DMS 273 treated with DMSO at 0.1 percent for 48 hours (cell line): ENCODE measurements at places on chromosomes 5 and 9.

DNA sequence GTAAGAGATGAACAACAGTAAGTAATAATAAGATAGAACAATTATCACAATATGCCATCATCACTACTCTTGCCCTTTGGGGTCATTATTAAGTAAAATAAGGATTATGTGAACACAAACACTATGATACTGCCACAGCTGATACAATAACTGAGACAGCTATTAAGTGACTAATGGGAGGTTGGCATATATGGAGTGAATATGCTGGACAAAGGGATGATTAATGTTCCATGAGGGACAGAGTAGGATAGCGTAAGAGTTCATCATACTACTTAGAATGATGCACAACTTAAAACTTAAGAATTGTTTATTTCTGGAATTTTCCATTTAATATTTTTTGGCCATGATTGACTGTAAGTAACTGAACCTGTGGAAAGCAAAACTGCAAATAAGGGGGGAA is 16.6 kb downstream of the POU5F2 start:
- no peak for DNase-seq

GRCh38 chr5:53035868-53036381 is 46.8 kb downstream of the ITGA2 start:
- DNase-seq = no peak

GRCh38 chr9:77663754-77664153 is 15.6 kb upstream of the GNA14 start:
- DNase-seq = no peak

DNA sequence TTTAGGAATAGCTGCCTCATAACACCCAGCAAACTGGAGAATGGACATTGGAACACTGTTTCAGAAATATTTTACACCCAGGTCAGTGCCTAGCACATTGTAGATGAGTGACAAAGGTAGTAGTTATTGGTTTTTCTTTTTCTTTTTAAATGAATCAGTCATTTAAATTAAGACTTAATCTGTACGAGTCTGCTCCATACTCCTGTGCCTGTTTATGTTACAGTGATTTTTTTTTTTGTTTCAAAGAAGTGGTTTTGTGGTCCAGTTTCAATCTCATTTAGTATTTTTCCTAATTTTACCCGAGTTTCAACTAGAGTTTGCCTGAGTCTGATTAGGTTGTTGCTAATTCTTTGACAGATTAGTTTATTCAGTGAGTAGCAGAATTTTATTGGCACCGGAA is 16.2 kb downstream of the LMNB1 start:
- DNase-seq = no peak

- DNase-seq = no peak
Measured at GRCh38 chr9:119707228-119707845, 338.1 kb upstream of the BRINP1 start.

DNA sequence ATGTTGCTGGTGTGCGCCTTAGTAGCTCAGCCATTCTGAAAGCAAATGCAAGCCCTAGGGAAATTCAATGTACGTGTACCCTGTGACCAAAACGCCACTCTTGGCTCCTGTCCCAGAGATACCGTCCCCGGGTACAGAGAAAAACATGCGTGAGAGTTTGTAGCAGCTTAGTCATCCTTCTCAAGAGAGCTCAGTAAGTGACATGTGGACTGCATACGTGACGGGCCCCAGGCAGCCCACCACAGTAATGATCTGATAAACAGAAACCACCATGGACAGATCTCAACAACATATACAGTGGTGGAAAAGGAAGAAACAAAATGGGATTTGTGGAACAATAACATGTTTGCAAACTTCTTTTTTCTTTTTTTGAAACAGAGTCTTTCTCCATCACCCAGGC is 45.1 kb downstream of the S1PR3 start:
- DNase-seq = no peak

GRCh38 chr9:94656200-94656599 is 16.9 kb upstream of the FBP1 start:
- DNase-seq = no peak

GRCh38 chr5:133391354-133392136 is 220.8 kb downstream of the FSTL4 start:
- DNase-seq = no peak
